ENCODE measurements at places on chromosomes 6 and 20. TPM values are rescaled to one million over a fixed set of nuclear protein-coding genes. Genes with fewer than 3 reads are reported as not detected.

Gene ADTRP
- 3.7 TPM for total RNA-seq

Gene F13A1
- 58.4 TPM for total RNA-seq

Gene OLIG3
- total RNA-seq, result not detected

Gene ADGRF5
- 41.4 TPM for total RNA-seq

Gene PPIL1
- 29.0 TPM for total RNA-seq

Gene E2F3
- total RNA-seq, result 7.7 TPM

Gene PAK5
- 0.06 TPM for total RNA-seq

Gene WASF1
- 17.5 TPM for total RNA-seq

Gene MCM3
- total RNA-seq, result 71.1 TPM

Gene SLC17A9
- total RNA-seq, result 1.3 TPM

Gene SYCP2L
- 3.7 TPM for total RNA-seq

Gene MAN1A1
- total RNA-seq, result 100 TPM

Gene HAO1
- not detected for total RNA-seq

Gene DSP
- 54.6 TPM for total RNA-seq

Gene TSBP1
- total RNA-seq, result not detected

Gene MAP7
- total RNA-seq, result 15.8 TPM

Gene DNMT3B
- 4.7 TPM for total RNA-seq

Gene CTCFL
- total RNA-seq, result 0.88 TPM

Gene PHACTR1
- total RNA-seq, result 13.8 TPM

Gene REM1
- total RNA-seq, result 2.8 TPM

Gene LIN28B
- total RNA-seq, result 0.18 TPM

Gene MEP1A
- not detected for total RNA-seq

Gene HLA-F
- total RNA-seq, result 31.5 TPM

Gene BANF2
- total RNA-seq, result not detected

Gene KCNK16
- not detected for total RNA-seq

Gene ABHD16B
- not detected for total RNA-seq

Gene DEFB124
- not detected for total RNA-seq
